Amniotic epithelial cell (primary cell): ENCODE measurements at places on chromosomes 1 and 21.
A peak's percentile ranks its signal among the peaks of the same experiment; 100 is the strongest.

DNA sequence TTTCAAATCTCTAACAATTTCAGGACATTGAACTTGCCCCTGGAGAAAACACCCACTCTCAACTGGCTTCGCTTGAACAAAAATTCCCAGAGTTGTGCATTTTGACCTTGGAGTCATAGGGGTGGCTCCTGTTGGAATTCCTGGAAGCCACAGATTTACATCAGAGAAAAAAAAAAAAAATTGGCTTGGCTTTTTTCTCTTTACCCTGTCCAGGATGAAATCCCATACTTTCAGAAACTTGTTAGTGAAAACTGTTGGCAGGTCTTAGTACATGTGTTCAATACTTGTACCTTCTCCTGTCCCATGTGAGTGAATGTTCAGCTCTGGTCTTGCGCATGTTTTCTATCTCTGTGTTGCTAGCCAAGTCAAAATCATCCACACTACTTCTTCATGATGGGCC, 228.8 kb downstream of the TGFB2 start:
- DNase-seq, result peak; percentile 53

- peak; percentile 47 for DNase-seq
Observed at GRCh38 chr1:181033128-181033798, 520 bp upstream of the MR1 start.

DNA sequence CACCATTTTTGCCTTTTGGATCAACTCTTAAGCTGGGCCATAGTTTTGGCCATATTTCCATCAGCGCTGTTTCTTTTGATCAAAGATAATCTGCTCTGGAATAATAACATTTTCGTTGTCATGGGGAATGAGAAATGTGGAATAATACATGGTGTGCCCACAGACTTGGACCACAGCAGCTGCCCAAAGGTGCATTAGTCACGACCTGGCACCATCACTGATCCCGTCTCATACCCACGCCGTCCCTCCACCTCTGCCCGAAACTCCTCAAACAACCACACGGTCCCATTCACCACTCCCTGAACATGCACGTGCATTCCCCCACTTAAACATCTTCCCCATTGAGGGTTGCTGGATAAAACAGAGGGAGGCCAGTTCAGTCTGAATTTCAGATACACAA, 76.9 kb downstream of the SLC66A1 start:
- DNase-seq, result no peak

GRCh38 chr1:44531785-44532566, 126.9 kb downstream of the RNF220 start:
- peak; percentile 57 for DNase-seq

DNA sequence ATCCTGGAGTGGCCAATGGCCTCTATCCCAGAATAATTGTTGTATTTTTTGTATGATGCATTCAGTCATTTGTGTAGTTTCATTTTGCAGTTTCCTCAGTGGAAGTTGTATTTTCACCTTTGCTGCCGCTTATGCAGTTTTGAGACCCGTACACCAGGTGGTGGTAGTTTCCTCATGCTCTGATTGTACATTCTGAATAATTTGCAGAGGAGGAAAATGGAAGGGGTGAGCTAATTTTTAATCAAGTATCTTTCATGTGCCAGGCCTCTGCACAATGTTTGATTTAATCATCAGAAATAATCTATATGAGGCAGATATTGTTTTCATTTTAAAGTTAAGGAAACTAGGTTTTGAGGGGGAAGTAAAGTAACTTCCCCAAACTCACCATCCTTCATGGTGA, 29.5 kb downstream of the HLX start:
- peak; percentile 51 for DNase-seq

DNA sequence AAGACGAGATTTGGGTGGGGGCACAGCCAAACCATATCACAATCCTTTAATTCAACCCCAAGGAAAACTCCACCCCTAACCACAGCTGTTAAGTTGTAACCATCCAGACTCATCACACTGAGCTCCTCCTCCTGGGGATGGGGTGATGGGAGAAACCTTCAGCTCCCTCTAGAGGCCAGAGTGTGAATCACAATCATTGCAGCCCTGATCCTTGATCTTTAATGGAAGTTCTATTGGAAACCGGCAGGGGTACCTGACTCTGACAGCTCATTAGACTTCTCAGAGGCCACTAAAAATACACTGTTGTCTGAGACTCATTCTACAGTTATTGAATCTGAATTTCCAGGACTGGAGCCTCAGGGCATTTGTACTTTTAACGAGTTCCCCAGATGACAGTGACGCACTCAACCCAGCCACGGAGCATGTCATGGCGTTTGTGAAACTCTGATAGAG, 127.2 kb downstream of the IGSF21 start:
- DNase-seq, result no peak

DNA sequence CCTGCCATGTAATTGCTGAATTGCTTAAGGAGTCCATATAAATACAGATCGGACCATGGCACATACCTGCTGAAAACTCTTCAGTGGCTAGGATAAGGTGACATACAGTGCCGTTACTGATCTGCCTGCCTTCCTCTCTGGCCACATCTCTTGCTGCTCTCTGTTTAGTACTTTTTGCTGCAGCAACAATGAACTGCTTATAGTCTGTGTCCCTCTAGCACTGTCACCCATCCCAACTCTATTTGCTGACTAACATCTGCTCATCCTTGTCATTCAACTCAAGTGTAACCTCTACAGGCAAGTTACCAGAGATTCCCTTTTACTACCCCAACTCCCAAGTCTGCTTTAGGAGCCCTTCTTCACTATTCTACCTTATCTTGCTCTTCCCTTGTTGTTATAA, 65.6 kb downstream of the GTF2B start:
- no peak for DNase-seq

- DNase-seq, result peak; percentile 94
Observed at GRCh38 chr1:229203030-229203751, 67.7 kb upstream of the RAB4A start.
